ENCODE measurements at places on chromosomes 6 and 20.

- DNase-seq: no peak
Measured at GRCh38 chr6:84876723-84877514, 112.5 kb upstream of the TBX18 start.

DNA sequence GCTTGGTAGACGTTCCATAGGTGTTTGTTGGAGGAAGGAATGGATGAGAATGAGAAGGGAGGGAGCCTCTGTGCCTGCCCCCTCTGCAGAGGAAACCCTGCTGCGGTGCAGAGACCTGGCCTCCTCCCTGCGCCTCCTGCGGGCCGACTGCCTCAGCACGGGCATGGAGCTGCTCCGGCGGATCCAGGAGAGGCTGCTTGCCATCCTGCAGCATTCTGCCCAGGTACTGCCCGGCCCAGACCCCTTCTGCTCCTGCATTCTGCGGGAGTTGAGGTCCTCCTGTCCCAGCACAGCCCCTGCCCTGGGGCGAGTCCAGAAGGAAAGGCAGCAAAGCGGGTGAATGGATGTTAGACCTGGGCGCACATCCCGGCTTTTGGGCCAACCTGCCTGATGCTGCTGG is 6.1 kb downstream of the DNPH1 start:
- DNase-seq: peak; percentile 52

DNA sequence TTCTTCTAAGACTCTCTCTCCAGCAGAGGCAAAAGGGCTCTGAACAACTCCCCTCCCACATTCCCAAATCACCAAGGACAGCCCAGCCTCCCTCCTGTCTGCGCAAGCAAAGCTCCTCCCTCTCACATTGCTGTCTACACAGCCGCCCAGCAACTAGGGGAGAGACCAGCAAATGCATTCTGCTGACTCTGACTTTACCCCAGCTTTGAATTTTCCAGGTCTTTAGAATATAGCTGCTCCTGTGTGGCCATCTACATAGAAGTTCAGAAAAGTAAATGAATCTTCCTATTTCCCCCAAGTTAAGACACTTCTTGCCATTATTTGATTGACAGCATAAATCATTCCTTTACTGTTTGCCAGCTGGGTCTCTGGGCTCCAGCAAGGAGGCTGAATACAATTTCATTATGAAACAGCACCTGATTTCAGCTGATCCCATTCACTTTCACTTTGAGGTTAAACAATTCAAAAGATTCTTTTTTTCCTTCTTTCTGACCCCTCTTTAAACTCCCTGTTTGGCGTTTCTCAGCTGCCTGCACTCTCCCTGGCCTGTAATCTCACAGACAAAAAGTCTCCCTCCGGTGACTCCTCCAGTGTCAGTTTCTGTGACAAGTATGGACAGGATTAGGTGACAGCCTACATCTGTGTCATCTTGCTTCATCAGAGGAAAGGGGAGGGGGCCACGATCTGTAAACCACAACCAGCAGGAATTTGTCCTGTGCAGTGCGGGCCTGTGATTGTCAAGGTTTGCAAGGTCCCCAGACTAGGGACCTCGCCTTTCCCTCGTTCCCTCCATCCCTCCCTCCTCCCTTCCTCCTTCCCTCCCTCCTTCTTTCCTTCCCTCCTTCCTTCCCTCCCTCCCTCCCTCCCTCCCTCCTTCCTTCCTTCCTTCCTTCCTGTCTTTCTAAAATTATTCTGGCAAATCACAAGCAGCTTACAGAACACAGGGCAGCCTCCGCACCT is 205.6 kb upstream of the RIN2 start:
- DNase-seq: peak; percentile 90

DNA sequence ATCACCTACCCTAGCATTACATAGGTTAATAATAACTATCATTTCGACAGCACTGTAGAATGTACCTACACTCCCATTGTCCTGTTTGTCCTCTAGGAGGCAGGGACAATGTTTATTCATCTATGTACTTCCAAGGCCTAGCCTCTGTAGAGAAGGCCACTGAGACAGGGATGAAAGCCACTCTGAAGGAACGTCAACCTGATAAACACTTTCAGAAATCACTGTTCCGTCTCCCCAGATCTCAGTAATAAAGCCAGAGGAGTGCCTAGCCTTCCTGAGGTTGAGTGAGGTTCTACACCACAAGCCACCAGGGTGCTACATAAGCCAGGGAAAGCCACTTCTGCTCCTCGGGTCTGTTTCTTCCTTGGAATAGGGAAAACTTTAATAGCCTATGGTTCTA is 44.8 kb downstream of the POPDC3 start:
- no peak for DNase-seq

DNA sequence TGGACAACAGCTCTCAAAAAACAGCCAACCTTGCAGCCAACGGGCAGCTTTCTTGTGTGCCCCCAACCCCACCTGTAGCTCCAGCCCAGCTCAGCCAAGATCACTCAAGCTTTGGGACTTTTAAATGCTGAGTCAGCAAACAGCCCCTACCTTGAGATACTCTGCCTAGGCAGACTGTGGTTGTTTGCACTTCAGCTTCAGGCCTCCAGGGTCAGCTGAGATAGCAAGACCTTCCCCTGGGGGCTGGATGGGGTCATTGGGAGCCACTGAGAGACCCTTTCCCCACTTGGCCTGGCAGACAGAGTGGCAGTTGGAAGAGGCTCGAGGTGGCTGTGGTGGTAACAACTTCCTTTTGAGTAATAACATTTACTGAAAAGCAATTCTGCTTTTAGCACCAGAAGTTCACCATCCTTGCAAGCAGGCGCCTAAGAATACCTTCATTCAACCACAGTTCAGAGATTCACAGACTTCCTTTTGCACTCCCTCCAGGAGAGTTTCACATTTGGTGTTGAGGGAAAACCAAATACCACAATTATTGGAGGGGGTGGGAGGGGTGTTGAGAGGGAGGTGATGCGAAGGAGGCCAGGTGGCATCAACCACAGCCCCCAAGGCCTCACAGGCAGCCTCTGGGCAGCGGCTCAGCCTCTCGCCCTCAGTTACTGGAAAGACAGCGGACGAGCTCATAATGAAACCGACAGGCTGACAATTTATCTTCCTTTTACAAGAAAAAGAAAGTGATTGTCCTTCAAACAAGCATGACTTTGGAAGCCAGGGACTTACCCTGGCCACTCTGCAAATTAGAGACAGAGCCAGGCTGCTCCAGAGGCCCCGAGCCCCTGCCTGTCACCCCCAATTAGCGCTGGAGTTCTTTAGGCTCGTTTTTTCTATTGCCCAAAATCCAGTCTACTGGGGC is 148.1 kb downstream of the CEBPB start:
- no peak for DNase-seq

GRCh38 chr6:98548301-98548700 is 286.1 kb upstream of the POU3F2 start:
- no peak for DNase-seq

DNA sequence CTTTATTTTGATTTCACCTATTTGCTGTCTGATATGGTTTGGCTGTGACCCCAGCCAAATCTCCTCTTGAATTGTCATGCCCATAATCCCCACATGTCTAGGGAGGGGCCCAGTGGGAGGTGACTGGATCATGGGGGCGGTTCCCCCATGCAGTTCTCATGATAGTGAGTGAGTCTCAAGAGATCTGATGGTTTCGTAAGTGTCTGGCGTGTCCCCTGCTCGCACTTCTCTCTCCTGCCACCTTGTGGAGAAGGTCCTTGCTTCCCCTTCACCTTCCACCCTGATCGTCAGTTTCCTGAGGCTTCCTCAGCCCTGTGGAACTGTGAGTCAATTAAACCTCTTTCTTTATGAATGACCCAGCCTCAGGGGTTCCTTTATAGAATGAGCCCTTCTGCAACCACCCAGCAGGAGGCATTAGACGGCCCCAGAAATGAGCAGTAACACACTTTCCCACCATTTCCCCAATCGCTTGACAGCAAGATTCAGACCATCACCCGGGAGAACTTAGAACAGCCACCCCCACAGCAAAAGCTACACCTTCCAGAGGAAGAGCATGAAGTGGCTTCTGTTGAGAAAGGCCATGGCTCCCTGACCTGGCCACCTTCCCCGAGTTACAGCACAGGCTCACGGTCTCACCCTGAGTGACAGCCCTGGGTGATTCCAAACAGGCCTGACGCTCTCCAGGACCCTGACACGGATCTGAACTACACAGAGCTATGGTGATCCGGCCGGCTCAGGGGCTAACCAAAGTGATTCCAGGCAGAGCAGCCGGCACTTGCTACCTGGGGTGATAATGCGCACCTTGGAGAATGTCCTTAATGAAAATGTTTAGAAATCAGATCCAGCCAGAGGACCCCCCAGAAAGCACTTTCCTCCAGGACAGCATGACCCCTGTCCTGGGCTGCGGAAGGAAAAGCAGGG is 131.2 kb upstream of the CDH4 start:
- DNase-seq: peak; percentile 83

- no peak for DNase-seq
Measured at GRCh38 chr6:139970591-139970991, 596.1 kb upstream of the CITED2 start.

DNA sequence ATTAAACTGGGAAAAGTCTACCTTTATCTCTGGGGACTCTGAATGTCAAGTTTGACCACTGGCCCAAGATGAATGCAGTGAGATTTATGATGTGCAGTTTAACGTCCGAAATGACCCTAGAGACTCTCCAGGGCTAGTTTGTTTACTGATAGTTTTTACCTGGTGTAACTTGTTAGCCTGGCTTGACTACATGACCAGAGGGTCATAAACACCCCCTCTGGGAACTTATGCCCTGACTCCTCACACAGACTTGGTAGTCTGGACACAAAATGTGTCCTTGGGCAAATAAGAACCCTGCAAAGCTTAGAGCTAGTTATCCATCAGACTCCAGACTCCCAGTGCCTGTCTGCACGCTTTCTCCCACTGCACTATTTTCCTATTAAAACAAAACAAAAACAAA is 606.5 kb downstream of the HACE1 start:
- DNase-seq: peak; percentile 72

GRCh38 chr6:51108563-51109234 is 290.0 kb downstream of the TFAP2B start:
- no peak for DNase-seq

- no peak for DNase-seq
Measured at GRCh38 chr6:9795880-9796279, 619.0 kb downstream of the TFAP2A start.

- no peak for DNase-seq
Measured at GRCh38 chr6:31187780-31188194, 17.3 kb upstream of the POU5F1 start.

DNA sequence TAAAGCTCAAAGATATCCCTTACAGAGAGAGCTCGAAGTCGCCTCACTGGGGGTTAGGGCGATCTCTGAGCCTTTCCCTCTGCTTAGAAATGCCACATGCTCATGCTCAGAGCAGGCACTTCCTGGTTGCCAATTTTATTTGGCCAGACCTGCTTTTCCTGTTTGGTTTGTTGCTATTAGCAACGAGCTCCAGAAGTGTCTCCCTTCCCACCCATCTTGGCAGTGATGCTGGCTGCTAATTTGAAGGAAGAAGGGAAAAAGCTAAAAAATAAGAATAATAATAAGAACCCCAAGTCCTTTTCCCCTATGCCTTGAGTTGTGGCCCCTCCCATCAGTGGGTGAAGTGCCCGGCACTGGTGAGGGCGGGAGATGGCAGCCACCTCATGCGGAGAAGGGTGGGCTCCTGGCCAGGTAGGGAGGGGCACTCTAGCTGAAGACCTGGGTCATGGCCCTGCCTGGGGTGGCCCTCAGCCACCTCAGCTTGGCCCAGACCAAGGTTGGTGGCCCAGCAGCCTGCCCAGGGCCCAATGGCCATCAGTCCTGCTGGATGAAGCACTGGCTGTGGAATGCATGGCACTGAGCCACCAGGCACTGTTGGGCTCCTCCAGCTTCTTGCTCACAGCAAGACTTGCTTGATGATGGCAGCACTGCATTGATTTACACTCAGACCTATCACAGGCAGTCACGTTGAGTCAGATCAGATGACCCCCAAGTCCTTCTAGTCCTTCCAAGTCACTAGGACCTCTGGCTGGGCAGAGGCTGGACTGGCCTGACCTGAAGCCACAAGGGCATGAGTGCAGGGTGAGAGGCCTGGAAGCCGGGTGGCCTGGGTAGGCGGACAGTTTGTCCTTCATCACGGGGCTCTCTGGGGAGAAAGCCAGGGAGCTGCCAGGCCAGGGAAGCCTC is 79.0 kb downstream of the SYNJ2 start:
- DNase-seq: peak; percentile 84

- peak; percentile 22 for DNase-seq
Measured at GRCh38 chr20:50891138-50891537, 40.1 kb downstream of the ADNP start.

GRCh38 chr6:158121335-158121734 is 46.7 kb downstream of the SERAC1 start:
- DNase-seq: no peak

DNA sequence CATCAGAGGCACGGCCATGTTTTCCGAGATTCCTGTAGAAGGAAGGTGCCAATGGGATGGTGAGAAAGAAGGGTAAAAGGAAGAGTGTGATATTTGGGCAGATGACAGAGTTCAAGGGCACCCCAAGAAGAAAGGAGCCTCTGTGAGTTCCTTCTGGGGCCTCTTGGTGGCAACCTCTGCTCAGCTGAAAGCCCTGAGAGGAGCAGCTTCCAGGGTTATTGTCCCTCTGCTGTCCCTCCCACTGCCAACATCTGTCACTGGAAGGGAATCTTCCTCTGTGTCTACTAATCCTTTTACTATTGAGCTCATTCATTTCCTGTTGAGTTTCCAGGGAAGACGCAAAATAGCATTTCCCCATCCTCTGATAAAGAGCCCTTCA is 40.0 kb upstream of the KCNK16 start:
- peak; percentile 59 for DNase-seq

GRCh38 chr20:58634521-58635278 is 16.4 kb upstream of the STX16 start:
- no peak for DNase-seq

- no peak for DNase-seq
Measured at GRCh38 chr6:53811746-53812145, 16.9 kb downstream of the LRRC1 start.

DNA sequence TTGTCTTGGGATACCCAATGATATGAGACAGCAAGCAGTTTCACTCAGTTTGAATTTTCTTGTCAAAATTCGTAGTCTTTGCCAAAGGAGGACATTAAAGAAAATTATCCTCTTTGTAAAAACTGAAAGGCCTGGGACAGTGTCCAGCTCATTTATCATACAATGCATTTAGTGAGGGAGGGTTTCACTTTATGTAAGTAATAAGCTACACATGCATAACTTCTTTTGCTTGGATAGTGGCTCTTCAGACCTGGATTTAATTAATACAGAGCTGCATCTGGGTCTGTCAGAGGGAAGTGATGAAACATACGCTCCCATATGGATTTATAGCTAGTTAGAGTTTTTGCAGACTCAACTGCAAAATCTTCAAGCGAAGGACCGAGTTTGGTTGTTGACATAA is 175.6 kb downstream of the PHACTR1 start:
- no peak for DNase-seq

DNA sequence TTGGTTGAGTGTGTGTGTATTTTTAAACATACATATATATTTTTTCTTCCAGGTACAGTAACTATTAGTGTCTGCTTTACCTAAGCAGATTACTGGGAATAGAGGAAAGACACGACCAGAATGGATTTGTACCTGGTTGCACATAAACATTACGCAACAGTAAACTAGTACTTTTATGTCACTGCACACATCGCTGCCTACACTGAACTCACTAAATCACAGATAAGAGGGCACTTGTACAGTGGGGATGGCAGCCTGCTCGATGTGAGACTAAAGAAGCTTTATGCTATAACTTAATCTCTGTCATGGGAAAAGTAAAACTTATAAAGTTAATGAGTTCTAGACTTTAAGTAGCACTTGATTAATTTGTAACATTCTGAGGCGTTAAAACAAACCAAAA is 89.5 kb upstream of the SIM1 start:
- DNase-seq: no peak
